ENCODE measurements at places on chromosomes 13 and 19.
A peak's percentile ranks its signal among the peaks of the same experiment; 100 is the strongest.

DNA sequence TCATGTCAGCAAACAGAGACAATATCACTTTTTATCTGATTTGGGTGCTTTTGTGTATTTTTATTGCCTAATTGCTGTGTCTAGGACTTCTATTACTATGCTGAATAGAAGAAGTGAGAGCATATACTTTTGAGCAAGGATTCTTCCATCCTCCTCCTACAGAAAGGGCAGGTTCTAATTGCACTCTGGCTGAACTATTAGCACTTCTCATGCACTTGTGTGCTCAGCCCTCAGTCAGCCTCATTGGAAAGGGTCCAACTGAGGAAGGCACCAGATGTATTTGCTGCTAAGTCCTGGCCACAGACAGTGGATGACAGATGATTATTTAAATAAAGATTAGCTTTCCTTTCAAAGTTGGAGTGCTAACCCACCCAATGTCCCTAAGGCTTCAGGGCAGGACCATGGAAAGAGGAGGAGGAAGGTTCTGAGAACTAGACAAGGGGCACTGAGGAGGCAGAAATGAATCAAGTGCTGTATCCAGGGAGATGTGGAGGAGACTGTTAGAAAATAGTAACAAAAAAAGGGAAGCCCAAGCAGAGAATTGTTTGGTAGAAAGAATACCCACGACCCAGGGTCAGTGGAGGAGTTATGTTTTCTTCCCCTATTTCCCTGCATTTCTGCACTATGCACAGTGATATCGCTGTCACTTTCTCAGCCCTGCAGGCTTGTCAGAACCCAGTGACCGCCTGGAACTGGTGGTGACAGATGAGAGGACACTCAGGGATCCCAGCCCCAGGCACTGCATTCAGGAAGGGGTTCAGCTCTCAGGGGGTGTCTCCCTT is 8.0 kb downstream of the LILRB4 start:
- DNase-seq, result no peak

GRCh38 chr13:71853725-71854124 is 13.3 kb downstream of the DACH1 start:
- no peak for DNase-seq

DNA sequence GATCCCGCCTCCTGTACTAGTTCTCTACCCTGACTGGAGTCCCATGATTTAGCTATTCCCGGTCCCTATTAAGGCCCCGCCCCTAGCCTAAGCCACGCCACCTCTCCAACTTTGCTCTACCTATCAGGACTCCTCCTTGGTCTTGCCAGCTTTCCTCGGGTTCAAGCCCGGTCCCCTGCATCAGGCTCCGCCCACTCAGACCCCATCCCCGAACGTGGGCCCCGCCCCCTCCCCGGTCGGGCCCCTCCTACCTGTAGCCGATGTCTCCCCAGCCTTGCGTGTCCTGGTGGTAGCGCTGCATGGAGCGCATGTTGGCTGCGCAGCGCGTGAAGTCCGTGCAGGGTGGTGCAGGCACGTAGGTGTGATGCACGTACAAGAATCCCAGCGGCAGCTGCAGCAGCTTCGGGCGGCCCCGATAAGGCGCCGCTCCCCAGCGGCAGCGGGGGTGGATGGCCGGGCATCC is 7.3 kb upstream of the RASAL3 start:
- DNase-seq, result no peak

GRCh38 chr19:4291184-4291732 is 10.9 kb downstream of the TMIGD2 start:
- no peak for DNase-seq

DNA sequence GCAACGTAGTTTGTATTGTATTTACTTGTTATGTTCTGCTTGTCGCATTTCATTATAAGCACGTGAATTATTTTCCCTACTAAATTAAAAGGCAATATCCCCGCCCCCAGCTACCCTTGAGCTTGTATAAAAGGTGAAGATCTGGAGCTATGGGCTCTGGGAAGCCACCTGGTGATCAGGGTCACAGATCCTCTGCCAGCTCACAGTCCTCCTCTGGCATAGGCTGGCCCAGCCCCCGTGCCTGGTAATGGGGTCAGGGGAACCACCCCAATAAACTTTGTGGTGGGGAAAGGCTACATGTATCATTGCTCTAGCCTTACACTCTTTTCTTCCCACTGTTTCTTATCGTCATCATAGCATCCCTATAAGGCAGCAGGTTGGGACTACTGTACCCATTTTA is 190.2 kb upstream of the TSHZ3 start:
- DNase-seq, result no peak

- peak; percentile 89 for DNase-seq
These were observed 740 bp downstream of the WDFY2 start for GRCh38 chr13:51584731-51585672.

DNA sequence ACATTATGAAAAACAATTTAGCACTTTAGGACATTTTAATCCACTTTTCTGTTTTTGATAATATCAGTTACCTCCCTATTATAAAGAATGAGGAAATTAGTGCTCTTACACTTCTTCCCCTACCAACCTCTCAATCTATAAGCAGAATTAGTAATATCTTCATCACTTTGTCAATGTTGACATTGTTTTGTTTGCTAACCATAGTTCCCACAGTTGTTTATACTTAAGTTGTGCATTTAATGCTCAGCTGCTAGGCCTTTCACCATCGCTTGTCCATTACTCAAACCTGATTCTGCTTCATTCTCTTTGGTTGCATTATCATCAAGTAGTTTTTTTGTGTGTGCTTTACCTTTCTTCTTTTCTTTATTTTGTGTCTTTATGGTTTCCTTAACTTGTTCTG is 132.1 kb downstream of the CDK8 start:
- no peak for DNase-seq

GRCh38 chr19:5395556-5395955 is 54.9 kb upstream of the PTPRS start:
- DNase-seq, result no peak

All from GM06990 (cell line).